Posterior vena cava (tissue), 2 donors: ENCODE measurements at places on chromosomes 5 and 9. TPM values are rescaled to one million over a fixed set of nuclear protein-coding genes. Genes with fewer than 3 reads are reported as not detected.

GRCh38 chr5:111584651-111585050 is 72.3 kb upstream of the STARD4 start:
- no peak for DNase-seq

DNA sequence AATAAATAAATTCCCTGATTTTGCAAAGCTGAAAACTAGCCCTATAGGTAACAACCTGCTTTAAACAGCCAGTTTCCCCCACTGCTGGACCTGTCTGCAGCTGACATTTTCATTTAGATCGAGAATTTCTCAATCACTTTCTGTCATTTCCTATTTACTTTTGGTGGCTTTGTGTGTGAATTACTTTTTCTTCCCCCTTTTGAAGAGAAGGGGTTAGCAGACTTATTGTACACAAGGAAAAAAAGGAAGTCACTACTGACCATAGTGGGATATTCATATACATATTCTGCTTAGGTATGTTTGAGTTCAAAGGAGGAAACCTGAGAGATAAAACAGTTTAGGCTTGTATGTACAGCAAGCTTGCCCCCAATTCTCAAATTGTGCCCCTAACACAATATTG is 27.0 kb upstream of the IFNB1 start:
- DNase-seq = no peak

Gene IL5
- not detected for total RNA-seq

GRCh38 chr5:131563434-131564228 is 71.4 kb downstream of the RAPGEF6 start:
- no peak for DNase-seq

Gene MAMDC4
- total RNA-seq = 2.4 TPM

GRCh38 chr5:176454724-176455394 is 6.7 kb downstream of the FAF2 start:
- DNase-seq = no peak

GRCh38 chr9:107336718-107337360 is 53.8 kb downstream of the RAD23B start:
- DNase-seq = no peak

Gene MEGF10
- 0.29 TPM for total RNA-seq

DNA sequence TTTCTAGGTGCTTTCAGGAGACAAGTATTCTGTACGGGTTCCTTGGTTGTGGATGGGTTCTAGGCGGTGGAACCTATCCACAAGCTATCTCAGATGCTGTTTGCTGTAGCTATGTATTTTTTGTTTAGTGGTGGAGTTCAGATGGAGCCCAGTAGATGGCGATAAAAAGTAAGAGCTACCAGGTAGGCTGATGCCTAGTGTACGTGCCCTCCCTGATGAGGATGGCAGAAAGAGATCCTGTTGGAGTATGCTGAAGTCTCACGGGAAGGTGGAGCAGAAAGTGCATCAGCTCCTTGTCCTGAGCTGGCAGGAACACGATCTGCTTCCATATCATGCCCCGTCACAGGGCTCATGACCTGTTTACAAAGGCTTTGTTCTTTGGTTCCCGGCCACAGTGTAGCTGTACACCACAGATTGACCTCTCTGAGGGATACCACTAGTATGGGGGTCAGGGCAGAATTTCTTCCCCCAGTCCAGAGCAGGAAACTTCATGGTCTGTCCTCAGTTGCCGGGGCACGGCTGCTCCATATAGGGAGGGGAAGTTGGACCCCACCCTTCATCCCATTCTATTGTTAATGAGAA is 12.6 kb upstream of the UGT3A2 start:
- DNase-seq = no peak

DNA sequence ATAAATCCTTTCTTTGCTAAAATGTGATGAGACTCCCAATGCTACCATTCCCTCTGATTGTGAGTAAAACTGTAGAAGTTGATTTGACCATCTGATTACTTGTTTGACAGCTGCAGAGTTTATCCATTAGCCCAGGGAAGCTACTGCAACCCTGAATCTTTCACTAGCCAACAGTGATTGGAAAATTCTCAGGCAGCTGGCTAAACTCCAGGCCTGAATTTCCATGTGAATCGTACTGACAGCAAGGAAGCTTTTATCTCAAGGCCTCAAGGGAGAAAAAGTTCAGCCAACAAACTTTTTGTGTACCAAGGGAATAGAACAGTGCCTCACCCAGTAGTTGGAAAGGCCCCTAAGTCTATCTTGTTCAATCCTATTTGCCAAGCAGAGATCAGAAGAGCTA is 246.7 kb upstream of the TRPM3 start:
- DNase-seq = no peak

Gene NR4A3
- 49.8 TPM for total RNA-seq

GRCh38 chr9:21414220-21414940 is 5.5 kb downstream of the IFNA8 start:
- no peak for DNase-seq

Gene CCNB1
- 2.7 TPM for total RNA-seq
